CD4-positive, alpha-beta memory T cell (primary cell): ENCODE measurements at places on chromosomes 2 and 18. TPM values are rescaled to one million over a fixed set of nuclear protein-coding genes. Genes with fewer than 3 reads are reported as not detected.

- no peak overlapping the region for H3K4me3 ChIP-seq
- no peak overlapping the region for H3K27ac ChIP-seq
- no peaks in the 10 kb centered on the region for H3K27me3 ChIP-seq
- no peaks in the 10 kb centered on the region for H3K36me3 ChIP-seq
Observed at GRCh38 chr2:10885094-10885860, 26.5 kb upstream of the KCNF1 start.

DNA sequence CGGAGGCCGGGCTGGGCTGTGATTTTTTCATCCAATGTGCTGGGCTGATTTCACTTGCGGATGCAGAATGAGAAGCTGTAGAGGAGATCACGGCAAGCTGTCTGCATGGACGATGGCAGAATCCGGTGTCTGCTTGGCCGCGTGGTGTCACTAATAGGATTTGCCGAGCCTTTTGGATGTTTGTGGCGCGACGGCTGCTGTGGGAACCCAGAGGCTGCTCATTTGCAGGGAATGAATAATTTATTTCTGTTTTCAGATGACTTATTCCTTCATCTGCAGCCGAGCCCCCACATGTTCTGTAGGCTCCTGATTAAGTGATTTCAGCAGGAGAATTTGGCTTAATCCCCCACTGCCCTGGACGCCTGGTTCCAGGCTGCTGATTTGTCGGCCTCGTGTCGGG is 62.6 kb downstream of the ODC1 start:
- peaks cover 96% of the 10 kb centered on the region for H3K4me1 ChIP-seq
- no peak for DNase-seq
- no peak overlapping the region for H3K27ac ChIP-seq
- no peaks in the 10 kb centered on the region for H3K27me3 ChIP-seq
- H3K36me3 ChIP-seq: no peaks in the 10 kb centered on the region

DNA sequence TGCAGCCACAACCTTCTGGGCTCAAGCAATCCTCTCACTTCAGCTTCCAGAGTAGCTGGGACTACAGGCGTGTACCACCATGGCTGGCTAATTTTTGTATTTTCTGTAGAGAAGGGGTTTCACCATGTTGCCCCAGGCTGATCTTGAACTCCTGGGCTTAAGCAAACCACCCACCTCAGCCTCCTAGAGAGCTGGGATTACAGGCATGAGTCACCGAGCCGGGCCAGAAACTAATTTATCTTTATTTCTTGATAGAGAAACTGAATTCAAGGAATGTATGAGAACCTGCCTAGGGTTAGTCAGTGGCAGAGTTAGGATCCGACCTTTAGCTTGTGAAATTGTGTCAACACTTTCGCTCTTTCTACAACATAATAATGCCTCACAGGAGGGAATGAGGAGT is 19.3 kb upstream of the ITGAV start:
- H3K27ac ChIP-seq: no peak overlapping the region
- H3K36me3 ChIP-seq: no peaks in the 10 kb centered on the region
- H3K4me3 ChIP-seq: no peak overlapping the region
- DNase-seq: no peak
- H3K27me3 ChIP-seq: no peaks in the 10 kb centered on the region

DNA sequence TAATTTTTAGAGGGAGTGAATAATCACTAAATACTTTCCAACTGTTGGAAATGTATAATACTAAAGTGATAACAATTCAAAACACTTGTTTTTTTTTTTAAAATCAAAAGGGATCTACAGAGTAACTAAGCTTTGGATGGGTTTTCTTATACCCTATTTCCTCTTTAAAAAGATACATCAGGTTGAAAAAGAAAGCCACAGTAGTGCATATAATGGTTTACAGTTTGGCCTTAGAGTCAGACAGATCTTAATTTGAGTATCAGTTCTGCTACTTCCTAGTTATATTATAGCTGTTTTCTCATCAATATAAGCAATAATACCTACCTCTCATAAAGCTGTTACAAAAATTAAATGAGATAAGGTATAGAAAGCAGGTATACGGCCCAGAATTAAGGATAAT is 28.5 kb downstream of the PSME4 start:
- H3K27me3 ChIP-seq: no peaks in the 10 kb centered on the region
- no peak overlapping the region for H3K27ac ChIP-seq
- peaks cover 6% of the 10 kb centered on the region for H3K36me3 ChIP-seq
- no peak overlapping the region for H3K4me3 ChIP-seq
- DNase-seq: no peak
- no peaks in the 10 kb centered on the region for H3K4me1 ChIP-seq

The MARCHF4 gene
- not detected for total RNA-seq

The ADCY3 gene
- total RNA-seq: 14.9 TPM

The ADAM23 gene
- total RNA-seq: 28.1 TPM
